ENCODE measurements at places on chromosomes 5 and 9.

DNA sequence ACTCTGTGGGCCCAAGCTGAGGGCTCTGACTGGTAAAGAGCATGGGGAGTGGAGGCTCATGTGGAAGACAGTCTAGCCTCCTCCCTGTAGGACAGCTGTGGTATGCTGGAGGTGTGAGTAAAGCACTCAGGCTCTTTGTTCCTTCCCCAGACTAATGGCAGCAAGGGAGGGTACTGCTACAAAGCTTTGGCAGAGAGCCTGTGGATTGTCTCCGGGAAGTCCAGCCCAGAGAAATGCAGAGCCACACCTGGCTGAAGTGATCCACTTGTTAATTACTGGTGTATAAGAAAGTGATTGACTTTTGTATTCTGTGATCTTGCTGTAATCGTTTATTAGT, 161.7 kb downstream of the OXCT1 start:
- no peak for DNase-seq

GRCh38 chr9:34010979-34011378, 37.7 kb downstream of the UBAP2 start:
- no peak for DNase-seq

GRCh38 chr5:124873188-124873587, 126.7 kb upstream of the ZNF608 start:
- DNase-seq, result no peak

- no peak for DNase-seq
Measured at GRCh38 chr5:43564289-43564850, 7.5 kb upstream of the PAIP1 start.

- DNase-seq, result no peak
Measured at GRCh38 chr5:9347541-9348295, 198.2 kb downstream of the SEMA5A start.

GRCh38 chr5:56413546-56413945, 180.4 kb upstream of the ANKRD55 start:
- DNase-seq, result no peak

DNA sequence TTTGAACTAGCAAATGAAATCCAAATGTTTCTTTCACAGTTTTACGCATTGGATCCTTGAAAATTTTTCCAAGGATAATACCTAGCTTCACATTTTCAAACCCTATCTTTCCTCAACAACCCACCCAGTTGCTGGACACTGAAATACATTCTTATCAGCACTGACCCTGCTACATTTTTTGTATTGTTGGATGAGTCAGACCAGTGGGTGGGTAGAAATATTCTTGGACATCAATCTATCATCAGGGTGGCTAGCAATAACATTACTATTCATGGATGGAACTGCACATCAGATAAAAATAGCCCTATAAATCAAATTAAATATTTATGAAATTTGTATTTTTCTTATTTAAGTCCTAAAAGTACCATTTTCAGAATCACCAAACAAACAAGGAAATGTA, 407.4 kb upstream of the IZUMO3 start:
- no peak for DNase-seq

- DNase-seq, result no peak
Measured at GRCh38 chr5:151173711-151174611, 16.4 kb upstream of the ANXA6 start.

GRCh38 chr5:18533137-18533536, 898.9 kb downstream of the TAF11L14 start:
- no peak for DNase-seq

- DNase-seq, result no peak
Measured at GRCh38 chr9:128770286-128771030, 1.3 kb downstream of the ZER1 start.

DNA sequence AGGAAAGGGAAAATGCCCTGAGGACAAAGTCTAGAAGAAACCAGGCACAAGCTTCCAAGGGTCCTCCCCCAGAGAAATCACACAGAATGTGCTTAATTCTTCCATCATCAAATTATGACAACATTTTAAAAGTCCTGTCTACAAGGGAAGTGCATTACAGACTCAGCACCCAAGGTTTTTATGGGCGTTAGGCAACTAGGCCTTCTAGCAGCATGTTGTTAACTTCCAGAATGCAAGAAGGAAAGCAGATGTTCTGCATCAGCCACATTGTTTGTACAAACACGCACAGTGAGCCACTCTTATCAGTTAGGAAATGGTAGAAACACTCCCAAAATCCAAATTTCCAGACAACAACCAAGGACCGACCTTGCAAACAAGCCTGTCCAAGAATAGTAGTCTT, 26.5 kb downstream of the SMC5 start:
- DNase-seq, result no peak

DNA sequence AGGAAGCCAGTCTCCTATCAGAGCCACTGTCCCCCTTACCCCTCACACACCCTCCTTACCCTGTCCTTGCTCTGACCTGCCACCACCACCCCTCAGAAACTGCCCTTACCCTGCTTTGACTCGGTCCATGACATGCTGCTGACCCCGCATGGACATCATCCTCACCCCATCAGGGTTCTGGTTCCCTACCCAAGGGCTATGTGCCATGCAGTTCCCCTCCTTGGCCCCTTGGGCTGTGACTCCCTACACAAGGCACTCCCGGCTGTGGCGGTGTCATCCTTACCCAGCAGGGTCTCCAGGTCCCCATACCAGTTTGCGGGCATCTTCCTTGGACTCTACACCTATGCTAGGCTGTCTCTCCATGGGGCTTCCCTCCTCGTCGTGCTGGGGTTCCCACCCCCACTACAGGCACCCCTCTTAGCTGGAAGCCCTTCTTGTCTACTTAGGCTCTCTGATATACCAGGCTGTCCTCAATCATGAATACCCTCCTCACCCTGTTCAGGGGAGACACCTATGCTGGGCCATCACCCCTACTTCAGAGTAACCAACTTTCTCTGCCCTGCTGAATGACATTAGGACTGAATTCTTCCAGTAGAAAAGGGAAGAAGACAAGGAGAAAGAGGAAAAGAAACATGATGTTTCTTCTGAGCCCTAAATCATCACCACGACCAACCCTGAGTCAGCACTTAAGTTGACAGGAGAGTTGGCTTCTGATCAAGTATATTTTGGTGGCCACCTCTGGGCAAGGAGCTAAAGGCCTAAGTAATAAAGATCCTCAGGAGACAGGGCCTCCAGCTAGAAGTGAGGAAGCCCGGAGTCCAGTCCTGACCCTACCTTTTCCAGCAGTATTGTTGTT, 115.2 kb downstream of the GCNT1 start:
- no peak for DNase-seq

DNA sequence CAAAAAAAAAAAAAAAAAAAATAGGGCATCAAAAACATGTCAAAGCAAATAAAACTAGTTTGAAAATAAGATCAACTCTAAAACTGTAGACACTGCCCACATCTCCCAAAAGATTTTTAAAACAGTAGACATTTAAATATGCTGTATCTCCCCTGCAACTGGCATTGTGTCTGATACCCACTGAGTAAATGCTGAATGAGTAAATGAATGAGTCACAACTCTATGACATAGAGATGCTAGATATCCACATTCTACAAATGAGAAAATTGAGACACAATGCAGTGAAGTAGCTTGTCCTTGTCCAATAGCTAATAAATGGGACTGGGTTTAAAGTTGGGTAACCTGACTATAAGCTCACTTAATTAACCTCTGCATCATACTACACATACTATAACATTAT, 14.1 kb upstream of the MAP1B start:
- DNase-seq, result no peak

- no peak for DNase-seq
Measured at GRCh38 chr5:169027501-169028061, 273.4 kb downstream of the SLIT3 start.

DNA sequence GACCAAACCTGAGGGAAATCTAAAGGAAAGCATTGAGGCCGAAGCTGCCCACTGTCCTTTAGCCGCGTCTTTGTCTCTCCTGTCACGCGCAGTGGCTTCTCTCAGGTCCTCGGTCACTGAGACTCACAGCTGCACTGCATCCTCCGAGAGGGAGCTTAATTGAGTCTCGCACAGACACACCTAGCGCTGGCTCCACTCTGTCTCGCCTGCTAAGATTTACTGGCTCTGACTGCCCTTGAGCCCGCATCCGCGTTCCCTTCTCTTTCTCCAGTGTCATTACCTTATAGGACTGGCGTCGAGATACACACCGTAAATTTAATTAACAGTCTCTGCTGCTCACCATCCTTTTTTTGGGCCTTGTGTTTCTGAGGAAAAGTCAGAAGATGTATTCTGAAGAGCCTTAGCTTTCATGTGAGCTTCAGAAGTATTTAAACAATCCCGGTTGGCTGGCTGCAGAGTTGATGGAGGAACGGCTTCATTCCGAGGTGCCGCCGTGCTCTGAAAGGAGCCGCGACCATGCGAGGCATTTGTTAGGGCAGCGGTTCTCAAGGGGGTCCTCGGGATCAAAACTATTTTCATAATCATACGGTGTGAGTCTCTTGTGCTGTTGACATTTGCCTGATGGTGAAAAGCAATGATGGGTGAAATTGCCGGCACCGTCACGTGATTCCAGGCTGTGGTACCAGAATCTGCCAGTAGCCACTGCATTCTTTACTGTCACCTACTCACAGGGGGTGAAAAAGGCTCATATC, 58.3 kb downstream of the GPR107 start:
- DNase-seq, result no peak

DNA sequence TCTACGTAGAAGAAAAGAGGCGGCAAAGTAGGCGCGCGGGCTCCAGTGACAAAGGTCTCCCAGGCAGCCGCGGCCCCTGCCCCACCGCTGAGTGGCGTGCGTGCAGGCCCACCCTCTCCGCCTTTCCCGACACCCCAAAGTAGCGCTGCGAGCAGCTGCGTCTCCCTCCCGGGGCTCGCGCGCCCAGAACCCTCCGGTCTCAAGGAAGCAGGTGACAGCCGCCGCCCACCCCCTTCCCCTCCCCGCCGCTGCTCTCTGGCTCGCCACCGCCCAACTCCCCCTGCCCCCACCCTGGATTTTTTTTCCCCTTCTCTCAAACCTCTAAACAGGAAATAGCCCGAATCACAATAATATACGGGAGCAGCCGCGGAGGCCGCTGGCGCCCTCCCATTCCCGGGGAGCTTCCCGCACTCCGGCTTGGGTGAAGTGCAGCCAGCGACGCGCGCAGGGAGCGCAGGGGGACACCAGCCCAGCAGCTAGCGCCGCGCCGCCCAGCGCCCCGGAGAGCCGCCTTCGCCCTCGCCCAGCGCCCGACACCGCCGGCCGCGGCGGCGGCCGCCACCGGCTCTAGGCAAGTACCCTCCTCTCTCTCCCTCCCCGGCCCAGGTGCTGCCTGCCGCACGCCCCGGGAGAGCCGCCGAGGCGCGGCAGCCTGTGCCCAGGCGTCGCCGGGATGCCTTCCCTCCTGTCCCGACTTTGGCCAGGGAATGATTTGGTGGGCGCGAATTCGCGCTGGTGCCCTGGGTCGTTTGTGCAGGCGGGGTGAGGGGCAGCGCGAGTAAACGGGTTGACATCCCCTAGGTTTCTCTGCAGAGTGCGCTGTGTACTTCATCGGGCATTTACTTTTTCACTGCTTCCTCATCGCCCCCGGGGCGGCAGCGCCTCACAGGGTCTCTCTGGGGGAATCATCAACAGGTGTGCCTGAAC, 52.7 kb upstream of the TJP2 start:
- no peak for DNase-seq

DNA sequence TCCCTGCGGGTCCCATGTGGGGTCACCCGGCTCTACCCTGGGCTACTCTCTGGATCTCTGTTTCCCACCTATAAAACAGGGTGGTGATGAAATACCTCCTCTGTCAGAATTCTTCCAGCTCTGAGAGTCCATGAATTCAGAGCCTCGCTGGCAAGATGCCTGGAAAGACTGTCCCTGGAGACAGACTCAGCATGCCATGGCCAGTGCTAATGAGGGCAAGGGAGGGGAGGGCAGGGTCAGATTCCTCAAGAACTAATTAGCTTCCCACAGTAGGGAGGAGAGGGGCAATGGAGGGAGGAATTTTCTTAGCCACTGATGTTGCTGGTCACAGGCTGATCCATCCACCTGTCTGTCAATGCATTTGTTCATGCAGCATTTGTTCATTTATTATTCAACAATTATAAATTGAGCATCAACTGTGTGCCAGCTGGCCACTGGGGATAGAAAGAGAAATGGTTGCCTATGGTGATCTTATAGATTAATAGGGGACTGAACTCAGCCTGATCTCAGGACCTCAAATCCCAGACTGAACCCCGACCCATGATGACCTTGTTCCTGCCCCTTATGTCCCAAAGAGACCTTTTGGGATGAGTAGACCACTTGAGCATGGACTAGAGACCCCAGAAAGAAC, 4.7 kb downstream of the SYNPO start:
- DNase-seq, result no peak

DNA sequence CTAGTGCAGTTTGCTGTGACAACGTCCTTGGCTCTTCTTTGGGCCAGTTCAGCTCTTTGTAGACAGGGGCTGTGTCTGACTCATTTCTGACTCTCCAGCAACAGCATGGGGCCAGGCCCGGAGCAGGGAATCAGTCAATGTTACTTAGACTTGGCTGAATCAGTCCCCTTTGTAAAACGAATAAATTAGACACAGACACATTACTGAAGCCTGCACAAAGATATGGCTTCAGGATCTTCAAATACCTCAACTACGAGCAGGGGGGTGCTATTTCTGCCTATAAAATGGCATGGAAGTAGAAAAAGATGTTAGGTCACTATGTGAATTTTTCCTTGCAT, 204.7 kb downstream of the TTLL11 start:
- no peak for DNase-seq

DNA sequence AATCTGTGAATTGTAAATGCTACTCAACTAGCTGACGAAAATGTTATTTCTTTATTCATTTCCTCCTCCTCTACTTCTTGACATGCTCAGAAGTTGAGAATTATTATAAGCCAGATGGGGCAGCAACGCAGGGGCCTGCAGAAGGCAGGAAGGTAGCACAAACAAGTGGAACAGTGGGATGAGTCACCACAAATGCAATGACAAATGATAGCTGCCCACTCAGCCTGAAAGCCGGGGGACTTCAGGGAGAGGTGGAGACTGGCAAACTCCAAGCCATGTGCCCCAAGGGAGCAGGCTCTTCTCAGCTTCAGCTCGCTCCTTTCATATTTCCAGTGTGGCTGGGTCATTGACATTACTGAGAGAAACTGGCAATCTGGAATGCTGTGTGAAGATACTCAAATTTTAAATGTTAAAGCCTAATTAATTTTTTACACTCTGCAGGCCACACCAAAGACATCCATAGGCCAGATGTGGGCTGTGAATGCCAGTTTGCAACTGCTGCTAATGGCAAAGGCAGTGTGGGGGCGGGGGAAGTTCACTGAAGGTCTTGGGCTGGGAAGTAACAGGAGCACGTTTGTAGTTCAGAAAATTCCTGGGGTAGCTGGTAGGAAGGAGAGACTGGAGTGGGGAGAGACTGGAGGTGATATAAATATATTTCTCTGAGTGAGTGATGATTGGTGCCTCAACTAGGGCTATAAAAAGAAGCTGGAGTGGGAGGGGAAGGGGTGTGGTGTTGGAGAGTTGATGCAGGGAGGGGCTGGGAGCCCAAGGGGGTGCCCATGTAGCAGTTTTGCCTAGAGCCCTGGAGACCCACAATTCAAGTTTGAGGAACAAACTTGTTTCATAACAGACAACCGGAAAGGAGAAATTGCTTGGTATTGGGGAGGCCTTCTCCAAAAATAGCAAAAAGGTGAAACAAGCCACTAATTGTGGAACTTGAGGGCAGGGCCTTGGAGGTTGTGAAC, 20.8 kb upstream of the ADRB2 start:
- DNase-seq, result no peak
